Activated CD4-positive, alpha-beta T cell treated with anti-CD3 and anti-CD28 coated beads, Interleukin-2, amount 50 U/mL, for 48 hours (primary cell): ENCODE measurements at places on chromosomes 3 and 15.

GRCh38 chr3:194640829-194641228 is 7.6 kb upstream of the TMEM44 start:
- DNase-seq = peak; percentile 19

- DNase-seq = no peak
Observed at GRCh38 chr3:72460205-72461174, 387.8 kb downstream of the SHQ1 start.

DNA sequence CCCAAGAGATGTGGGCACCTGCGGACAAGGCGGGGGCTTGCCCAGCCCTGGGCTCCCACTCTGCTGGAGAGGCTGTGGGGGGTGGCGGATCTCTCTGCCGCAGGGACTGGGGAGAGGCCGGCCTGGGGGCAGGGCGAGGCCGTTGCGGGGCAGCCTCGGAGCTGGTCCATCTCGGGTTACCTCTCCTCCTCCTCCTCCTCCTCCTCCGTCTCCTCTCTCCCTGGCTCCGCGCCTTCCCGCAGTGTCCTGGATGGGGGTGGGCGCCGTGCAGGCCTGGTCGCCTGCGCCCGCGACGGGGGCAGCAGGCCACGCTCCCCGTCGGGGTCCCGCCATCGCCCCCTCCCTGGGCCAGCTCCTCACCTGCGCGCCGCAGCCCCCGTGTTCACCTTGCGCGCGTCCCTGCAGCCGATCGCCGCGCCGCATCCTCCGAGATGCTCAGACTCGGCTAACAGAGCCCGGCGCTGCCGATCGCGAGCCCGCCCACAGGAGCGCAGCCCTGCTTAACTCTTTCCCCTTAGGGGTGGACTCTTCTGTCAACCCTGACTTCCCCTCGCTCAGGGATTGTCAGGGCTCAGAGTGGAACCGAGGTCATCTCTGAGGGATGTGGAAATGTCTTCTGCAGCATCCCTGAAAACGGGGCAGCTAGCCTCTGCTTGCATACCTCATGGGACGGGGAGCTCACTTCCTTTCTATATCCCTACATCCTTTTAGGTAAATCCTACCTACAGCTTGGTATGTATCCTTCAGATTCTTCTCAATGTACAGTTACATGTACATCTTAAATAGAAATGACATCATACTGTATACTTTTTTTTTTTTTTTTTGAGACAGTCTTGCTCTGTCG is at the start of gene PRRT3:
Gene PRRT3 (minus strand): TSS at position 447 of the 844 bp plus-strand sequence. CDS start 2,293 bp downstream, outside the sequence.
- peak; percentile 74 for DNase-seq

DNA sequence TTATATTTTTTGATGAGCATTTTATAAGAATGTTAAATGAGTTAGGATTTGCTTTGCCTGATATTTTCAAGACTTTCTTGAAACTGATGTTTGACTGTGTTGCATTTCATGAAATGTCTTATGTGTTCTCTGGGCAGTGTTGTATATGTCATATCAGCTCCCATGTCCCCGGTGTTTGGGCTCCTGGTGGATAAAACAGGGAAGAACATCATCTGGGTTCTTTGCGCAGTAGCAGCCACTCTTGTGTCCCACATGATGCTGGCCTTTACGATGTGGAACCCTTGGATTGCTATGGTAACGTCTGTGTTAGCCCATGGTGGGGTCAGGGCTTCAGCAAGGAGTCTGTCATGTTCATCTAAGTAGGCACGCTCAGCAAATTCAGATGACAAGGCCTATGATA is 20.0 kb downstream of the MFSD1 start:
- no peak for DNase-seq

- DNase-seq = no peak
Observed at GRCh38 chr3:148079370-148079769, 618.3 kb upstream of the AGTR1 start.

- no peak for DNase-seq
Observed at GRCh38 chr15:69215314-69216035, 55.0 kb downstream of the GLCE start.

DNA sequence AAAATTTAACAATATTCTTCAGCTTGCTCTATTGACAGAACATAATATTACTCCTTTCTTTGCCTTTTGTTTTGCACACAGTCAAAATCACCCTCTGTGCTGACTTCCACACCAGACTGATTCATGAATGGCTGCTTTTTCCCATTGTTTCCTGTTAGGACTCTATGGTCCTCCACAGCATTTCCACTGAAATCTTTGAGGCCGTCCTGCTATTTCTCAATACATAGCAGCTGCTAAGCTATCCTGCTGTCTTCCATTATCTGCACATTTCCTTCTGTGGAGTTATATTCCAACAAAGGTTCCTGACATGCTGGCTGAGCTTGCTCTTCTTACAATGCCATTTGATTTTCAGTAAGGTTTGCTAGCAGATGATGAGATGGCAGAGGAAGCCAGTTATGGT is 153.3 kb downstream of the EPHA3 start:
- DNase-seq = no peak

- peak; percentile 74 for DNase-seq
Observed at GRCh38 chr3:187740421-187741399, 4.6 kb downstream of the BCL6 start.

- no peak for DNase-seq
Observed at GRCh38 chr3:194396539-194396858, 2.6 kb downstream of the GP5 start.

DNA sequence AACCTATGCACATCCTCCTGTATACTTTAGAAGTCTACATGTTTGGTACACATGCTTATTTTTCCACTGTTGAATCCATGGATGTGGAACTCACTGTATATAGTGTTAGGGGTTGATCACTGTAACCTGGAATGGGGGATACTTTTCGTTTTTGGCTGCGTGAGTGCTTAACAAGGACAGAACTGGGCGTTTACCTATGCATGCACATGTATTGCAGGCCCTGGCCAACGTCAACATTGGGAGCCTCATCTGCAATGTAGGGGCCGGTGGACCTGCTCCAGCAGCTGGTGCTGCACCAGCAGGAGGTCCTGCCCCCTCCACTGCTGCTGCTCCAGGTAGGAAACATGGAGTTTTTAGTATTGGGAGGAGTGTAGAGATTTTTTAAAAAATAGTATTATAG is 2.3 kb downstream of the RPLP1 start:
- no peak for DNase-seq

DNA sequence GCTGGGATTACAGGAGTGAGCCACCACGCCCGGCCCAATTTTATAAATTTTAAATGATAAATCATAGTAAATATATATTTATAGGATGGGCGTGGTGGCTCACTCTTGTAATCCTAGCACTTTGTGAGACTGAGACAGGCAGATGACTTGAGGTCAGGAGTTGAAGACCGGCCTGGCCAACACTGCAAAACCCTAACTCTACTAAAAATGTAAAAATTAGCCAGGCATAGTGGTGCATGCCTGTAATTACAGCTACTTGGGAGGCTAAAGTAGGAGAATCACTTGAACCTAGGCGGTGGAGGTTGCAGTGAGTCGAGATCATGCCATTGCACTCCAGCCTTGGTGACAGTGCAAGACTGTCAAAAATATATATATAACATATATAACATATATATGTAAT is 26.4 kb downstream of the MFN1 start:
- no peak for DNase-seq

DNA sequence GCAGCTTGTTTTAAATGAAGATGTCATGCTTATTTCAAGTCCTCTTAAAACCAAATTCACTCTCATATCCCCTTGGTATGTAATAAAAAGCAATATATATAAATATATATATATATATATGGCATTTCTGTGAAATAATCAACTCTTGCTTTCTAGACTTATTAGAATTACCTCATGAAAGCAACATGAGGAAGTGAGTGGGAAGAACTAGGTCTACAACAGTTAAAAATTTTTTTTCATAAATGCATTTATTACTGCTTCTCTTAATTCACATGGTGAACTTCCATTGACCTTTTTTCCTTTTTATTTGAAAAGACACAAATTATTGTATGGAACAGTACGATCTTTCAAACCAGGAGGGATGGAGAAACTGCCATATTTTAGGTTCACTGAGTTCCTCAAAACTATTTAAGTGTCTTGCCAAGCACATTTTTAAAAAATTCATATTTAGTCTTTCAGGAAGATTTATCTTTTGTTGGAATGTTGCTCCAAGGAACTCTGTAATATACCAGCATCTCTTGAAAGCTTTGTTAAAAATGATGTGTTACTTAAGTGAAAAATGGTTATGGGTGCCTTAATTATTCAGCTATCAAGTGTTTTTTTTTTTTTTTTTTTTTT is 185.2 kb downstream of the GHSR start:
- no peak for DNase-seq

- DNase-seq = no peak
Observed at GRCh38 chr15:66502491-66502890, 2.2 kb downstream of the RPL4 start.

DNA sequence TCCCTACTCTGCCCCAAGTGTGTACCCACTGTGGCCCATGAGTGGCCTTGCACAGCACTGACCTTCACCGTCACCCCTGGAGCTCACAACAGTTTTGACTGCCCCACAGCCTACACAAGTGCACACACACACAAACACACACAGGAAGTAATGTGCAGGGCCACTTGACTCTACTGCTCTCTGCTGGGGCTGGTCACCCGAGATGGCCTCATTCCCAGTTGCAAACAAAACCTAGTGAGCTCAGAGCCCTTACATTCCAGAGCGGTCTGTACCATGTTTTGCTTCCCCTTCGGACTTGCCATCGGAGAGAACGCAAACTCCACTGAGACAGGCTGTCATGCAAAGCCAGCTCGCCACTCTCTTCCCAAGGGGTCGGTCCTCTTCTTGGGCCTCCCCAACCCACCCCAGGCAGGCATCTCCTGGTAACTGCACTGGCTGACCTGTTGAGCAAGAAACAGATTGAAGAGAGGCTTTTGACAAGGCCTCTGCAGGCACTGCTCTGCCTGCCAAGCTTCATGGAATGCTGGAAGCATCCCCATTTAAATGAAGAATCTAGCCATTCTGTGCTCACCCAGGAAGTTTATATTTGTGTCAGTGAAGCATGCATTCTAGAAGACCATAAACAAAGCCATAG is 232.0 kb upstream of the IGF1R start:
- DNase-seq = no peak

DNA sequence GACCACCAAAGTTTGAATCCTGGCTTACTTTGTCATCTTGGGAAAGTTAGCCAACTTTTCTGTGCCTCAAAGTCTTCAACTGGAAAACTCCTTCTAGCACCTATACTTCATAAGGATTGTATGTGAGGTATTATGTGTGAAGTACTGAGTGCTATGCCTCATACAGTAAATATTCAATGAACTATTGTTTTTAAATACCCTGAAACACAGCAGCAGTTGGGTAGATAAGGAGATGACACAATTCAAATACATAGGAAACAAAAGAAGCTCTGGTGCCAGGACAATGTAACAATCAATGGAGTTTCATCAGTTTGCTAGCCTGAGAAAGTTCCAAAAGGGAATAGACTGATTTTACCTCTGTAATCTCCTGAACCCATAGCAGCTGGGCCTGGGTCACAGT is 43.3 kb downstream of the TUBGCP4 start:
- DNase-seq = no peak

DNA sequence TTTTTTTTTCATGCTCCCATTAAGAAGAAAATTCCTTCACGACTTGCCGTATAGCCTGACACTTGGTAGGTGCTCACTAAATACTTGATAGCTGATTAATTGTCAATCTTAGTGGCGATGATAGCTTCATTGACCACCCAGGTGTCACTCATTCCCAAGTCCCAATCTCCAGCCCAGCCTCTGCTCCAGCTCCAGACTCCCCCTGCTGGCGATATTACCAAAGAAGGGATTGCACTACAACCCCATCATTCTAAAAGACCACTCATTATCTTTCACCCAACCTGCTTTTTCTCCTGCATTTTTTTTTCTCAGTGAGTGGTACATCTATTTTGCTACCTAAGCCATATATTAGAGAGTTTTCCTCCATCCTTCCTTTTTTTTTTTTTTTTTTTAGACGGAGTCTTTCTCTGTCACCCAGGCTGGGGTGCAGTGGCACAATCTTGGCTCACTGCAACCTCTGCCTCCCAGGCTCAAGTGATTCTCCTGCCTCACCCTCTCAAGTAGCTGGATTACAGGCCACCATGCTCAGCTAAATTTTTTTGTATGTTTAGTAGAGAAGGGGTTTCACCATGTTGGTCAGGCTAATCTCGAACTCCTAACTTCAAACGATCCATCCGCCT is 19.5 kb upstream of the COMMD2 start:
- DNase-seq = peak; percentile 57

DNA sequence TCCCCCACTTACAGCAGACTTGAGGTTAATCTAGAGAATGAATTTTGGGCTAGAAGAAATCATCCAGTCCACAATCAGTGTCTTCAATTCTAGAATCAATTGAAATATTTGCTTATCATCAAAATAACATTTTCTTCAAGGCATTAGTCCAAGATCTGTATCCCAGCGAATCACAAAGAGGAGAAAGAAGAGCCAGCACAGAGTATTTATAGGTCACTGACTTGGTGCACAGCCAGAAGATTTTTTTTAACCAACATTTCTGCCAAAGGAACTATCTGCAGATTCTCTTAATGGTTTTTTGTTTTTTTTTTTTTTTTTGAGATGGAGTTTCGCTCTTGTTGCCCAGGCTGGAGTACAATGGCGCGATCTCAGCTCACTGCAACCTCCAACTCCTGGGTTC is 178.2 kb downstream of the TNIK start:
- DNase-seq = no peak

DNA sequence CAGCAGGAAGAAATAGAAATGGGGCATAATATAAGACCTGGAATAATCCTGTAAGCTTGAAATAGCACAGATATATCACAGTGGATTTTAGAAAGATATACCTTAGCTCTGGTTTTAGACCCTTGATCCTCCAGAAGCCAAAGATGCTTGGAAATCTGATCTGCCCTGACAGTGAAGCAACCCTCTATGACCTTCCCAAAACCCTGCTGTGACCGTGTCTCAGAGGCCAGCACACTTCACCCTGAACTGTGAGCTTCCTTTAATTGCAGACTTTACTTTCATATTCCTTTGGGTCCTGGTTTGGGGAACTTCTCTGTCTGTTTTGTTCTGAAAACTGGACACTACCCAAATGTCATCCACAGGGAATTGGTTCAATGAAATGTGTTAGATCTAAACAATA is 13.0 kb downstream of the MECOM start:
- no peak for DNase-seq

DNA sequence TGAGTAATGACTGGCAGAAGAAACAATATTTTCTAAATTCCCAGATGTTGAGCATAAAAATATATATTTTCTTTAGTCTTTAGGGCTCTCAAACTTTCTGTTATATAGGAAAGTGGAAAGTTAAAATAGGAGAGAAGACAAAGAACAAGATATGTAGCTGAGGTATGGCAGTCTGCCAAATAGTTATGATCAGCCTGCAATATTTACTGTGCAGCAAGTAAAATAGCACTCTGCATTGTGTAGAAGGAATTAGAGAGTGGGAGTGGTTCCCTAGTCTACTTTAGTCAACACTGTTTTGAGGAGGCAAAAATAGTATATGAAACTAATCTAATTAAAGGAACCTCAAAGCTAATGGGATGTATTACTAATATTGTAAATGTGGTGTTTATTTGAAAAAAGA is 978.1 kb upstream of the ALCAM start:
- no peak for DNase-seq

DNA sequence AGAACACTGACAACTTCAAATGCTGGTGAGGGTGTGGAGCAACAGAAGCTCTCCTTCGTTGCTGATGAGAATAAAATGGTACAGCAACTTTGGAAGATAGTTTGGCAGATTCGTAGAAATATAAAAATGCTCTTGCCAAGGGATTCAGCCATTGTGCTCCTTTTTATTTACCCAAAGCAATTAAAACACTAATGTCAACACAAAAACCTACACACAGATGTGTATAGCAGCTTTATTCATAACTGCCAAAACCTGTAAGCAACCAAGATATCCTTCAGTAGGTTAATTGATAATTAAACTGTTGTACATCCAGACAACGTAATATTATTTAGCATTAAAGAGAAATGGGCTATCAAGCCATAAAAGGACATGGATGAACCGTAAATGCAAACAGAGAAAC is 37.8 kb upstream of the LSAMP start:
- no peak for DNase-seq
